ENCODE measurements at places on chromosomes 6 and 20.
A peak's percentile ranks its signal among the peaks of the same experiment; 100 is the strongest.

DNA sequence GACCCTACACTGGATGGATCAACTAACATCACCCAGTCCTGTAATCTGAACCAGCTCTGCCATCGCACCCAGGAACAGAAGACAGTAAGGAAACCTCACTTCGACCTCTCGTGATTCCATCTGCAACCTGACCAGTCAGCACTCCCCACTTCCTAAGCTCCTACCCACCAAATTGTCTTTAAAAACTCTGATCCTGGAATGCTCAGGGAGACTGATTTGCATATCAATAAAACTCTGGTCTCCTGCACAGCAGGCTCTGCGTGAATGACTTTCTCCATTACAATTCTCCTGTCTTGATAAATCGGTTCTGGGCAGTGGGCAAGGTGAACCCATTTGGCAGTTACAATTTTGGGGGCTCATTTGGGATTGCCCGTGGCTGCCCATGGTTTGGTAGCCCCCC is 18.3 kb upstream of the AGPAT4 start:
- no peak for DNase-seq

DNA sequence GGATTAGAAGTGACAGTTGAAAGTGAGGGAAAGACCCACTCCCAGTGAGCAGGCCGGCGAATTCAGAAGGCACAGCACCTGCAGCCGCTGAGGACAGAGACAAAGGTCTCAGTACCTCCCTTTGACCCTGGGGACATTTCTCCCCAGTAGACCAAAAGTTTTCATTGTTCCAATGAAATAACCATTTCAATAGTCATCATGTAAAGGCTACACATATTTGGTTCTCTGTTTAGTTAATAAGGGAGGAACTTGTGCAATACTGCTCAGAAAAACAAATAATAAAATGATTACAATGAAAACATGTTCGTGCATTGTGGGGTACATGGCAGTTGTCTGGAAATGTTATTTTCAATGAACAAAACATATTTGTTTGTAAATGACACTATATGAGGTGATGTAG is 52.5 kb downstream of the EDN1 start:
- no peak for DNase-seq

DNA sequence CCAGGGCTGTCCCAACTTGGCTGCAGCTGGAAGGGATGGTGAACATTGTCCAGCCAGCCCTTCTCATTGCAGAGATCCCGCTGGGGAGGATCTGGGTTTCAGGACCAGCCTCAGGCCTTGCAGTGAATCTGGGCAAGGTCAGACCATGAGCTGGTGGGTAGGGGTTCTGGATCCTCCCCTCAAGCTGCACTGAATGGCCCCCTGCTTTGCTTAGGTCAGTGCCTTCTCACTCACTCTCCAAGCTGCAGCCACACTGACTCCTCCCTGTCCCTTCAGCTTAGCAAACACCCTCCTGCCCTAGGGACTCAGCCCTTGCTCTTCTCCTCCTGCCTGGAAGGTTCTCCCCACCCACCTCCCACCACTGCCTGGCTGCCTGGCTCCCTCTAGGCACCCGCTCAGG is 95.3 kb upstream of the KCNG1 start:
- DNase-seq: no peak

DNA sequence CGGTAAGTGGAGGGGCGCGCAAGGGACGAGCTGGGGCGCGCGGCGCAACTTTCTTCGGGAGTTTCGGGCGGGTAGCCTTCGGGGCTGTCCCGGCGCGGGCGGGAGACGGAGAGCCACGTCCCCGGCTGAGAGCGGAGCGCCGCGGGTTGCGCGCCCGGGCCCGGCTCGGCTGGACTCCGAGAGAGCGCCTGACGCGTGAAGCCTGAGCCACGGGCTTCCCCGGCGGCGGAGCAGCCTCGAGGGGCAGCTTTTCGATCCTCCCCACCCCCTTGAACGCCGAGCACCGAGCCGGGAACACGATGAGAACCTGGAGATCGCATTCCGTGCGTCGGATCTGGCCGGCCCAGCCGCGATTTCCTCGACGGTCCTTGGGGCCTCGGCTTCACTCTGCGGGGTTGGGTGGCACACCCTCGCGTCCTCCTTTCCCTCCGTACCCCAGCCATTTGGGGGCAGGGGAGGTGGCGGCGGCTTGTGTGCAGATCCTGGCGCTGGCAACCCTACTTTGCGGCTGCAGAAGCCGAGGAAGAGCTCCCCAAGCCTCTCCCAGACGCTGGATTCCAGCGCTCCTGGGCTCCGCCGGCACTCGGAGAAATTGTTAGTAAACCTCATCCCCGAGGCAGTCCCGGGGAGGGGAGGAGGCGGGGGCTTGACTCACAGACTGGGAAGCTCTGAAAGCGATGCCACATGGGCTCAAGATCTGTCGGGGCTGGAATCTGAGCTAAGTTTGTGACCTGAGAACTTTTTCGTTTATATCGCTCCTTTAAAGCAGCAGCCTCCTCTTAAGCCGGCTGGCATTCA is 572 bp downstream of the DSE start:
- peak; percentile 91 for DNase-seq

DNA sequence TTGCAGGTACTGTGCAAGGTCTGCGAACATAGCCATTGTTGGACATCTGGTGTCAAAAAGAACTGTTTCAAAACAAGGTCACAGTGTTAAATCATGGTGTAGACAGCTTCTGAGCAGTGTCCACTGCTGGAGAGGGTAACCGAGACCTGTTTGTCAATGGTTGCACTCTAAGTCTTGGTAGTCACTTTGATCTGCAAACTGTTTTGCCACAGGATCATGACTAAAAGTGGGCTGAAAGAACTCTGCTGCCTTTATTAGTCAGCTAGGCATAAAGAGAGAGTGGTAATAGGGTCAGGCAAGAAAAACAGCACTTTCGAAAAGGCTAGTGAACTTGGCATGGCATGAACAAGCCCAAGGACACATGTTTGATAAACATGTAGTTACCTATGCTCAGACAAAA is 552.3 kb upstream of the CITED2 start:
- DNase-seq: no peak

DNA sequence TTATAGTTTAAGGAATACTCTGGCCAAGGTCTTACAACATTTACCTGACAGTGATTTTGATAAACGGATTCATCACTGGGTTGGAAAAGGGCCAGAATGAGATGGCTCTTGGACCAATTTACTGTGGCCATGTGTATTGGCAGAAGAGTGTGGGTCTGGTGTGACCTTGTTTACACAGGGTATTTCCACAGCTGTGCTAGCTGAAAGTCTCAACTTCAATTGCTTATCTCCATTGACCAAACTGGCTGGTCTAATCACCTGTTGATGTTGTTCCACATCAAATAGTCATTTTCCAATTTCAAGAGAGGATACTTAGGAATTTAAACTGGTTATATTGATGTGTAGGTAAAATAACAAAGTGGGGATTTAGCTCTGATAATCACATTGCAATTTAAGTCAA is 501.6 kb upstream of the MAP3K7 start:
- no peak for DNase-seq

DNA sequence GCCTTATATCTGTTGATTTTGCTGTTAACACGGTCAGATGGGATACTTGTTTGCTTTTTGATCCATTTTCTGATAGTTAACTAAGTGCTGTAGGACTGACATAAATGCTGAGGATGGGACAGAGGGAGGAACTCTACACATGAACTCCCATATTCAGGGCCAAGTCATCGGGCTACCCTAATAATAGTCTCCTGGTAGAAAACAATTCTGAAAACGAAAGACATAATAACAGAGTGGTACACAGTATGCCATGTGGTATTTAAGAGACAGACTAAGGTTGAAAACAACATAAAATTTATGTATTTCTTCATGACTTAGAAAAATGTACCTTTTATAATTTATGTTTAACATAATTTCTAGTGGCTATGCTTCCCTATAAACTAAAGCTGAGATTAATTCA is 12.0 kb downstream of the ID4 start:
- DNase-seq: no peak

GRCh38 chr20:53857723-53858236 is 212.6 kb downstream of the BCAS1 start:
- no peak for DNase-seq

GRCh38 chr6:127539272-127539671 is 20.1 kb upstream of the MTCL3 start:
- no peak for DNase-seq
